ENCODE measurements at places on chromosomes 1 and 21.
A peak's percentile ranks its signal among the peaks of the same experiment; 100 is the strongest.

GRCh38 chr1:156001021-156001661 lies 19.6 kb downstream of the SSR2 start:
- DNase-seq, result no peak

DNA sequence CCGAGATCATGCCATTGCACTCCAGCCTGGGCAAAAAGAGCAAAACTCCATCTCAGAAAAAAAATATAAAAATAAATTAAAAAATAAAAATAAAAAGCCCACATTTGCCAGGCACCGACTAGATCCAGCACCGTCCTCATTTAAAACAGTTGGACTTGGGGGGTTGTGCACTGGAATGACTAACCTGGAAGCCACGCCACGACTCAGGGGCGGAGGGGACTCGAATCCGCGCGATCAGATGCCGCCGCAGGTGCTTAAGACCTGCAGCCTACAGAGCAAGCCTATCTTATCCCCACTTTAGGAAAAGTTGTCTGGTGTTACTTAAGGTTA lies 38.5 kb downstream of the ZBTB8OS start:
- DNase-seq, result no peak

GRCh38 chr1:243421784-243422183 lies 165.9 kb downstream of the SDCCAG8 start:
- peak; percentile 91 for DNase-seq

DNA sequence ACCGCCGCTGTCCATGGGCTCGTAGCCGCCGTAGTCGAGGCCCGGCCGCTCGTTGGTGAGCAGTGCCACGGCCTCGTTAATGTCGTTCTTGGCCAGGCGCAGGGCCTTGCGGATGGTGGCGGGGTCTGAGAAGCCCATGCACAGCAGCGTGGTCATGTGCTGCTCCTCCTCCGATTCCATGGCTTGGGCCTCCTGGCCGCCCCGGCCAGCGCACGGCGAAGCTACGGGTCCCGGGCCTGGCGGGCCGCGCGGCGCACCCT lies 300 bp downstream of the USP24 start:
- DNase-seq, result peak; percentile 89

DNA sequence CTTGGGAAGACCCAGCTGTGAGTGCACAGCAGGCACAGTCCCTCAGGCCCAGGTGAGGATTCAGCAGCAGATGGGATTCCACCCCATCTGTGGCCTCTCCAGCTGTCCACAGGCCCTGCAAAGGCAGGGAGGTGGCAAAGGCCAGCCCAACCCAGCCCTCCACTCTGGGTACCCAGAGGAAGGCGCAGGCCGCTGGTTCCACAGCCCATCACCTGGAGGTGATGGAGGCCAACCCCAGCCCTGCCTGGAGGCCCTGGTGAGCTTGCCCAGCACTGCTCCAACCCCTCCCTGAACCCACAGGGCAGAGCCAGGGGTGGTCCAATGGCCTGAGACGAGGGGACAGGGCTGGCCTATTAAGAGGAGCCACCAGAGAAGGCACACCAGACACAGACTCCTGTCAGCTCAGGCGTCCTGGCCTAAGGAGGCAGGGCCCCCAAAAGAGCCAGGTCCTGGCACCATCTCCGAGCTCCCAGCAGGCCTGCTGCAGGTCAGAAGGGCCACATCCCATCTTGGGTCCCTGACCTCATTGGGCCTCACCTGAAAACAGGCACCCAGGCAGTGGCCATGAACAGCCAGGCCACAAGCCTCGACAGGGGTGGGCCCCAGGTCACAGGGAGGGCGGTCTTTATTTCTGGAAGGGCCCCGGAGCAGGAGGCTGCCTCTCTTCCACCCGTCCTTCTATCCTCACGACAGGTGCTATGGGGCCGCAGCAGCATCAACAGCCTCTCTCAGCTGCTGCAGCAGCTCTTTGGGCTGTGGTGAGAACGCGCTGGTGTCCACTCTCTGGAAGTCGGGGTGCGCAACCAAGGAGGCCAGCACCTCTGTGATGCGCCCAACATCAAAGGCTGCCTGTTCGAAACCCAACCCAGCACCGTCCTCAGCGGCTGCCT lies 3.2 kb downstream of the JMJD4 start:
- DNase-seq, result no peak
